Activated naive CD4-positive, alpha-beta T cell treated with Interleukin-2 at 50 U/mL for 16 hours (primary cell): ENCODE measurements at places on chromosomes 7 and 10.
A peak's percentile ranks its signal among the peaks of the same experiment; 100 is the strongest.

DNA sequence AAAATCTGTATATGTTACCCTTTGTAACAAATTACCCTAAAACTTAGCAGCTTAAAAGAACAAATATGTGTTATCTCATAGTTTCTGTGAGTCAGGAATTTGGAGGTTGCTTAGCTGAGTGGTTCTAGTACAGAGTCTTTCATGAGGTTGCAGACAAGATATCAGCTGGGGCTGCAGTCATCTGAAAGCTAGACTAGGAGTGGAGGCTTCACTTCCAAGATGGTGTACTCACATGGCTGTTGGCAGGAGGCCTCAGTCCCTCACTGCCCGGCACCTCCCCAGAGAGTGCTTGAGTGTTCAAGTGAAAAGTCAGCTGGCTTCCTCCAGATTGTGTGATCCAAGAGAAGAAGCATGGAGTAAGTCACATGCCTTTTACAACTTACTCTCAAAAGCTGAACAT, 16.9 kb upstream of the GGCT start:
- no peak for DNase-seq

DNA sequence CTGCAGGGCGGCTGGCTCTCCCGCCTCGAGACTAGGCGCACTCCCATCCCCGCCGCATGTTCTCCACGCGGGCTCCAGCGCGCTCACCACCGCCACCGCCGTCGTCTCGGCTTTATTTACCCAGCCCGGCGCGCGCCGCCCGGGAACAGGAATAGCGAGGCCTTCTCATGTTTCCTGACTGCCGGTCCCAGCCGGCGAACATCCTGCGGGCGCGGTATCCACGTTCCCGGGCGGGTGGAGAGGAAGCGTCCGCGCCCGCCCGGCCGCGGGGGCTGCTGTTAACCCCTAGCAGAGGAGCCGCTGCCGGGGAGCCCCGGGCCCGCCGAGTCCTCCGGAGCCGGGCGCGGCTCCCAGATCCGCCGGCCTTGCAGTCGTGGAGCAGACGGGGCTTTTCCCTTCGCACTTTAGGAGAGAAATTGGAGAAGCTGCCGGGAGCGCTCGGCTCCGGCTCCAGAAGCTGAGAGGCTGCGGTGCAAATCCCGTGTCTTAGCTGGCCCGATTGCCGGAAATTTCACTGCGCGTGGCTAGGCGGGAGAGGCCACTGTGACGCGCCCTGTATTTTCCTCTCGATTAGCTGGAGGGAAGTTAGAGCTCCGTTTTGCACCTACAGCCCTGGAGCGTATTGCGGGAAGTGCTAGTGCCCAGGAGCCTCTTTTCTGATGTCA, at the start of gene MKX:
TSS of gene MKX (minus strand) at position 88 of the 665 bp plus-strand sequence. CDS start 2,404 bp downstream, outside the sequence.
- peak; percentile 38 for DNase-seq

DNA sequence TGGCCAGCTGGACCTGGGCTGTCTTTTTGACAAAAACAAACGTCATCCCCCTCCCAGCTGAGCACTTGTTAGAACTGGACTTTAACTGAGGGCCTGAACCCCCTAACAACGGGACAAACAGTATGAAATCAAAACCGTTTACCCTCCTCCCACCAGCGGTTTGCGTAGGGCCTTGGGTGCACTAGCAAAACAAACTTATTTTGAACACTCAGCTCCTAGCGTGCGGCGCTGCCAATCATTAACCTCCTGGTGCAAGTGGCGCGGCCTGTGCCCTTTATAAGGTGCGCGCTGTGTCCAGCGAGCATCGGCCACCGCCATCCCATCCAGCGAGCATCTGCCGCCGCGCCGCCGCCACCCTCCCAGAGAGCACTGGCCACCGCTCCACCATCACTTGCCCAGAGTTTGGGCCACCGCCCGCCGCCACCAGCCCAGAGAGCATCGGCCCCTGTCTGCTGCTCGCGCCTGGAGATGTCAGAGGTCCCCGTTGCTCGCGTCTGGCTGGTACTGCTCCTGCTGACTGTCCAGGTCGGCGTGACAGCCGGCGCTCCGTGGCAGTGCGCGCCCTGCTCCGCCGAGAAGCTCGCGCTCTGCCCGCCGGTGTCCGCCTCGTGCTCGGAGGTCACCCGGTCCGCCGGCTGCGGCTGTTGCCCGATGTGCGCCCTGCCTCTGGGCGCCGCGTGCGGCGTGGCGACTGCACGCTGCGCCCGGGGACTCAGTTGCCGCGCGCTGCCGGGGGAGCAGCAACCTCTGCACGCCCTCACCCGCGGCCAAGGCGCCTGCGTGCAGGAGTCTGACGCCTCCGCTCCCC, at the start of gene IGFBP1:
TSS of gene IGFBP1 (plus strand) at position 304 of the 808 bp plus-strand sequence. CDS start at position 469, 165 bp downstream.
- no peak for DNase-seq

DNA sequence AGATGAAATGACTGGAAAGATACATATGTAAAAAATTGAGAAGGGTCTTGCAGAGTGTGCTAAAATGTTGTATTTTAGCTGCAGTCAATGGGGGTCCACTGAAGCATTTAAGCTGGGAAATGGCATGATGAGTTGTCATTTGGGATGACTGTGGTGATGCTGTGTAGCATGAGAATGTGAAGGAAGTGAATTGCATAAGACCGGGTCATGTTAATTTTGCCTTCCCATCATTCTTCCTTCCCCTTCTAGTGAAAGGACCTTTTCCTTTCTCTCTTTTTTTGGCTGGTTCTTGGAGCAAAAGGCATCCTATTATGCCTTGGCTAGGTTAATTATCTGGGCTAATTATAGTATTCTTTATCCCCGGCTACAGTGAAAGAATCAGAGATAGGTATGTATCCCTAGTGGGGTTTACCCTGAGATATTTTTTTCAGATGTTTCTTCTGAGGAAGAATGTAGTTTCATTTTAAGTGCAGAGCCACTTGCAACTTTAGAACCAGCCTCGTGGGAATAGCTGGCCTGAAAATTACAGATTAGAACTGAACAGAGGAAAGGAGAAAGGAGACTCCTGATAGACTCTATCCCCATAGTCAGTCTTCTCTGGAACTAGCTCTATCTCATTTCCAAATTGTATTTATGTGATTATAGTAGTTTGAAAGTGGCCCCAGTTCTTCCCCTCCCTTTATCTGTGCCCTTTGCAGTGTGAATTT, 93.6 kb downstream of the HGF start:
- DNase-seq, result no peak
